ENCODE measurements at places on chromosomes 5 and 9.

DNA sequence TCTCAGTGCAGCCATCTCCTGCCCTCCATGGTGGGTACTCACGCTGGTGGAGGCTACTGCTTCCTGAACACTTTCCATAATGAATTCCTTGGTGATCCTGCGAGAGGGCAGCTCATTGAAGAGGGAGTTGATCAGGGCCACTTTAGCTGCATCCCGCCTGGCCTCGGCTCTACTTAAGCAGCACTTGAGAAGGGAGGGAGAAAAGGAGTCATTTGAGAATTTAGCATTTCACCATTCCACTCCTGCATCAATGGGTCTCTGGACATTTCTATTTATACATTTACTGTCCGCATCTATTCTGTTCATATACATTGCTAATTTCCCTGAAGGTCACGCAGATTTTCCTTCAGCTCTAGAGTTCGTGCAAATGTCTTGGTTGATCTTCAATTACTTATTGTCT lies 35.1 kb downstream of the LIX1 start:
- no peak for DNase-seq

- peak; percentile 97 for DNase-seq
These were observed 7.4 kb upstream of the SPDL1 start for GRCh38 chr5:169576181-169576598.

GRCh38 chr5:137703565-137703964 lies 32.3 kb downstream of the KLHL3 start:
- no peak for DNase-seq

DNA sequence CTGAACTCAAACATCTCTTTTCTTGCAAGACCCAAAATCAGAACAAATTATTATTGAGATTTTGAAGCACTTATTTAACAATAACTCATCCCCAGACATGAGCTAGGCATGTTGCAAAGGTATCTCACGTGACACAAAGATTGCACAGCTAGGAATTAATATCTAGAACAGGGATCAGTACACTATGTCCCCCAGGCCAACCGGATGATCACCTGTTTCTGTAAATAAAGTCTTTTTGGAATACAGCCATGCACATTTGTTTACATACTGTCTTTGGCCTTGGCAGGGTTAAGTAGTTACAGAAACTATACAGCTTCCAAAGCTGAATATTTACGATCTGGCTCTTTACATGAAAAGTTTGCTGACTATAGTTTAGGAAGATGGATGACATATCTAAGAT lies 287.7 kb downstream of the ACTL7B start:
- DNase-seq: peak; percentile 42

DNA sequence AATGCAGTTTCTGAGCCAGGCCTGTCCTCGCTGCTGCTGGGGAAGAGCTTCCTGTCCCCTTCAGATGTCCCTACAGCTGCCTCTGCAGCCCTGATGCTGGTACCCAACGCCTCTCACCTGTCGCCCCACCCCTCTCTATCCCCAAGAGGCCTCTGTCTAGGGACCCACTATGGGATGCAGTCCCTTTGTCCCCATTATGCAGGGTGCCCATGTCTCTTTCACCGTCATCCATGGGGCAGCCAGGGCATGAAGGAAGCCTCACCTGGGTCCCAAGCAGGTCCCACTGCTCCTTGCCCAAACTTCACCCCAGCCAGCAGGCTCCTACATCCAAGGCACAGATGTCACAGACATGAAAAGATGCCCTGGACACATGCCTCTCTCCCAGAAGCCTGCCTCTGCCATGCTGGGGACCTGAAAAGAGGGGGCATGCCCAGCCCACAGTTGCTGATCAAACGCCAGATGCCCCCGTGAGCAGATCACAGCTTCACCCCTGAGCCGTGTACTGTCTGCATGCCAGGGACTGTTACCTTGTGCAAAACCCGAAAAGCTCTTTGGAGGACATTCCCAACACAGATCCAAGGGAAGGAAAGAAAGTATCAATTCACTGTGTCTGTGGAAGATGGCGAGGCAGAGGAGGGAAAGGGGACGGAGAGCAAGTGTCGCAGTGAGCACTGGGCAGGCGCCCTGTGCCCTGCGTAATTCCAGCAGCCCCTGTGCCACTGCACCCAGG lies 81.0 kb downstream of the ADAMTS2 start:
- DNase-seq: no peak

DNA sequence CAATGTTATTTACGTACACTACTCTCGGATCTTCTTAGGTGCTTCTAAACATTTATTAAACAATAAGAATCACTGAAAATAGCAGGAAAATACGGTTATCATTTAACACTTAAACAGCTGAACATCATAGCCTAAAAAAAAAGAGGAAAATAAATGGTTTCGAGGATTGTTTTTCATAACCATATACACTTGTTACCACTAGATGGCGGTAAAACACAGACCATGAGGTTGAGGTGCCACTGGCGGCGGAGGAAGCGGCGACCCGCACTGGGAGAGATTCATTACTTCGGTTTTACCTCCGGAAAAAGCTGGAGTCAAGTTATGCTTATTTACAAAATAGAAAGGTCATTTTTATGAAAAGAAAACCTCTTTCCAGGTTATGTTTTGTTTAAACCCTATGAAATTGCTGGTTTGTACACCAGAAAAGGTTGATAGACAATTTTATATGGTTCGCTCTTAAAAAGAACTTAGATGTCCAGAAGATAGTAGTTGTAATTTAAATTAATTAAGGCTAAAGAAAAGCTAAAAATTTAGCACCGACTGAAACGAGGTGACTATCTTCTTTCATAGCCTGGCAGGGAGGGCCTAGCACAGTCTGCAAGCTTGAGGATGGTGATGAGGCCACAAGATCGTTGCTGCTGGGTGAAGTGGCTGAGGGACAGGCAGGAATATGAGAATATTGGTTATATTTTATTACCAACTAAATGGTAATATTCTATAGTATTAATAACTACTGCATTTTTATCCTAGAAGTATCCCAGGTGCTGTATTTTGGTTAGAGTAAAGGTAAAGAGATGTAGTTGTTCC lies 605.7 kb downstream of the RAB3C start:
- DNase-seq: peak; percentile 73

DNA sequence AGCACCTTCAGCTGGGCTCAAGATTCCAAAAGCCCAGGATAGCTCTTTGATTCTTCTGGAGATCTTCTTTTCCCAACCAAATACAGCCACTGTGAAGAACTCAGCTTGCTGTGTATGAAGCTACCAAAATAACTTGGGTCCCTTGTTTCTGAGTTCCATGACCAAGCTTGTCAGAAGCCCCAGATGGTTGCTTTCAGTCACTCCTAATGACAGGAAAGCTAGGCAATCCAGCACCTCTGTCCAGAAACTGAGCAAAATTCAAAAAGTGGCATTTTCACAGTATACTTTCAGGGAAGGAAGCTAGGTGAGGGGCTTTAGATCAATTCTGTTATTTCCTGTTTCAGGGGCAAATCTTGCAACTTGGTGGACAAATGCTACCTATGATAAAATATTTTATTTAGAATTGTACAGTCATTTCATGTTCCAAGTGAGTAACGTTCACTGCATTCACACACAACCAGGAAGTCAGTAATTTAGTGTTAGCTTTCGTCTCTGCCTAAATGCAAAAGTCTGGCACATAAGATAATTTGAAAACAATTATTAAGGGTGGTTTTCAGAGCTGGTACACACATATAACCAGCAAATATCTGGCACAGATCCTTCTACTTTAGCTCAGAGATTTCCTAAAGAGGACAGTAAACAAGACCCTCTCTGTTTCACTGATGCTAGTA lies 330.1 kb downstream of the GLIS3 start:
- no peak for DNase-seq

DNA sequence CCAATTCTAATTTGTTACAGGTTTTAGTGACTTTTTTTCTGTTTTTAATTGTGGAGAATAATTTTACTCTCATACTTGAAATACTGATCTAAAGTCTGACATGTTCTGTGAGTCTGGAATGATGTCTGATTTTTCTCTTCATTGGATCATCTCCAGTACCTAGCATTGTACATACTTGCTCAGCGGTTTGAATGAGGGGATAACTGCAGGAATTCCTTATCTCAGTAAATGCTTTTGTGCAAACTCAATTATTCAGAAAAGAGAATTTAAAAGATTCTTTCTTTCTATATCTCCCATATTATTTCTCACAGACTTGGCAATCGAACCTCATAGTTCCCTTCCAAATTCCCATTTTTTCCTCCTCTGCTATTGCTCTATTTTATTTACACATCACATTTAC lies 397.9 kb upstream of the SGCD start:
- peak; percentile 55 for DNase-seq

DNA sequence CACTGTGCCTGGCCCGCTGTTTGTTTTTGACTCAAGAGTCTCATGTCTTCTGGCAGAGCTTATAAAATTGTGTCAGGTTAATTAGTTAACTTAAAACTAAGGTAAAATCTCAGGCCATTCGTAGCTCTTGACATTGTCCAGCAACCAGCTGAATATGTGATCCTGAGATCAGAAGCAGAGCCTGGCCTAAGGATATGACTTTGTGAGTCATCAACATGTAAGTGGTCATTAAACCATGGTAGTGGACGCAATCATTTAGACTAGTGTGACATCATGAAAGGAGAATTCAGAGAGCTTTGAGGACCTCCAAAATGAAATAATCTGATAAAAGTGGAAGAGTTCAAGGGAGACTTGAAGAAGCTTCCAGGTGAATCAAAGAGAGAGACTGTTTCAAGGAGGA lies 23.3 kb downstream of the SPZ1 start:
- DNase-seq: peak; percentile 1

- DNase-seq: no peak
These were observed 159.3 kb downstream of the RGS3 start for GRCh38 chr9:113622600-113623400.

- DNase-seq: no peak
These were observed 3.5 kb downstream of the NFX1 start for GRCh38 chr9:33293782-33294181.

DNA sequence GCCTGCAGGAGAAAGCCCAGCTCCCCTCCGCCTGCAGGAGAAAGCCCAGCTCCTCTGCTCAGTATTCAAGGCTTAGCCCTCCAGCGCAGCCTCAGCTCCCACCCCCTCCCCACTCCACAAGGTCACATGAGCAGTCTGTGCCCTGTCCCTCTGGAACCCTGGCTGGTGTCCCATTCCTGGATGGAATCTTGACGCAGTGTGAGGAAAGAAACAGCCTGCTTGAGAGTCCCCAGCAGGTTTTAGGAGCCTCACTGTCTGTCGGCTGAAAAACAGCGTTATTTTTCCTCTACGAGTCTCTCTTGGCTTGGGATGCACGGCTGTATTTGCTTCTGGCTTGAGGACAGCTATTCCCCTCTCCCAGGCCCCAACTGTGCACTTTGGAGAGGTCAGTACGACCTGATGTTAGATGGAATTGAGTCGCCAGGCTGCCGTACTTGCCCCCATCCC lies 210.1 kb upstream of the TRIM32 start:
- peak; percentile 80 for DNase-seq

GRCh38 chr9:129762985-129763926 lies 10.4 kb upstream of the PTGES start:
- DNase-seq: peak; percentile 81
